ENCODE measurements at places on chromosomes 2 and 18.

DNA sequence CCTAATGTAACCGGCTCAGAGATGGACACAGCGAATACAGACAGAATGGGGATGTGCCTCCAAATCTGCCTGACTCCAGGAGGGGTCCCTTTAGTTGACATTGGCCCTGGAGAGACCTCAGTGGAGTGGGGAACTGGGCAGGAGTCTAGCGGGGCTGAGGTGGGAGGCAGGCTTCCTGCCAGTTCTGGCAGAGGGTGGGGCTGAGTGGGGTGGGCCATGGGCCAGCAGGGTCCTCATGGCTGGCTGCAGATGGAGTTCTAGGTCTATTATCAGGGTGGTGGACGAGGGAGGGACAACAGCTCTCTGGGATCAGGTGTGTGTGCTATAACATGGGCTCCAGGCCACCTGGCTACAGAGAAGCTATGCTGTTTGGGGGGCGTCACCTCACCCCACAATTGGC, 21.1 kb downstream of the PROC start:
- DNase-seq: no peak

GRCh38 chr18:48943736-48944527, 6.8 kb downstream of the SMAD7 start:
- no peak for DNase-seq

DNA sequence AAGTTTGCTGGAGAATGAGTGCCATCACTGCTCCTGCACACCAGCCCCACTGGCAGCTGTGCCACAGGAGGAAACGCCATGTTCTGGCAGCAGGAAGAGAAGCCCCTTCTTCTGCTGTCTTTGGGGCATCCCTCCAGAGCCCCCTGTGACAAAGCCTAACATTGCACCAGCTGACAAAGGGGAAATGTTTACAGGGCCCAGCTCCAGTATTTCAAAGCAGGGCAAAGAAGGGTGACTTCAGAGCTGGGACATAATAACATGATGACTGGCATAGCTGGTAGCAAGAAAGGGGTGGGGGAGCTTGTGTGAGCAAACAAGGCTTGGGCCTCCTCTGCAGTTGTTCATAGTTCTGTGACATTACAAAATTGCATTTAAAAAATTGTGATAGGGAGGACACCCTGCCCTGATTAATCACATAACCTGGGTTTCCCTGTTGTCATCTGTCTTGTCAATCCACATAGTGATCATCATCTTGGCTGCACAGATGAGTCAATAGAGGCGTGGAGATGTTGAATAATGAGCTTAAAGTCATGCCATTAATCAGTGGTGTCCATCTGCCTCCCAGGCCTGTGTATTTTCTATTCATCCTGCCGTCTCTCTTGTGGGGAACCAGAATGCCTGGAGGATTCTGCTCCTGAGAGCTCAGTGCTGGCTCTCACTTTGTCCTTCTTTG, 29.1 kb upstream of the PDIA6 start:
- no peak for DNase-seq

- no peak for DNase-seq
Measured at GRCh38 chr2:18118703-18119102, 240.2 kb downstream of the KCNS3 start.

GRCh38 chr2:36403675-36404230, 48.2 kb downstream of the CRIM1 start:
- DNase-seq: no peak

DNA sequence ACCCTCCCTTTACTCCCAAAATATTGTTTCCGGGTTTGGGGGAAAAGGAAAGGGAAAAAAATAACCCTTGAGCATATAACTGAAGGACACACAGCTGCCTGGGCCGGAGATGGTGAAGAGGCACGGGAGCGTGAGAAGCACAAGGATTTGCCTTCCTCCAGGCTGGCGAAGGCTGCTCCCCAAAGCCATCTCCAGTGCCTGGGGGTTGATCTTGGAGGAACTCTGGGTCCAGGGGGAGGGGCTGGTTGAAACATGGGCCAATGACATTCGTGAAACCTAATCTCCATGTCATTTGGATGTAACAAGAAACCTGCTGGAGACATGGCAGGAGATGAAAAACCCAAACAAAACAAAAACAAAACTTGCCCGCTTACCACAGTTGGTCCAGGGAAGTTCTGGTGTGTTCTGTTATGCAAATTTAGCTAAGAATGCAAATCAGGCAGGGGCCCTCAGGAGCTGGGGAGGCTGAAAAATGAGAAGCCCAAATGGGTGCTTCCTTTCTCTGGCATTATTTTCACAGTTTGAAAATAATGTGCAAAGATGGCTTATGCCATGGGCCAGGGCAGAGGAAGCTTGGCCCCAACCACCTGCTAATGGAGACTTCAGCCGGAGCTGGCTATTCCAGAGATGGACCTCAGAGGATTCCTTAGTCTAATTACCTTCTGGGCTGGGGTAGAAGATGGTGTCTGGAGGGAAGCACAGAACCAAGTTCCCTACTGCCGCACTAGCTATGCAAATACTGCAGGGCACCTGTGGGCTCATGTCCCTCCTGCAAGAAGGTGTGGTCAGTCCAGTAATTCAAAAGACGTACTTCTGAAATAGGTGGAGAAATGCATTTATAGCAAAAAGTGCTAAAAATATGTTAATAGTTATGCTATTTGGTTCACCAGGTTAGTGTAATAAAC, 180.9 kb downstream of the BCL2 start:
- no peak for DNase-seq

- no peak for DNase-seq
Measured at GRCh38 chr2:232761301-232761907, 15.0 kb downstream of the KCNJ13 start.

DNA sequence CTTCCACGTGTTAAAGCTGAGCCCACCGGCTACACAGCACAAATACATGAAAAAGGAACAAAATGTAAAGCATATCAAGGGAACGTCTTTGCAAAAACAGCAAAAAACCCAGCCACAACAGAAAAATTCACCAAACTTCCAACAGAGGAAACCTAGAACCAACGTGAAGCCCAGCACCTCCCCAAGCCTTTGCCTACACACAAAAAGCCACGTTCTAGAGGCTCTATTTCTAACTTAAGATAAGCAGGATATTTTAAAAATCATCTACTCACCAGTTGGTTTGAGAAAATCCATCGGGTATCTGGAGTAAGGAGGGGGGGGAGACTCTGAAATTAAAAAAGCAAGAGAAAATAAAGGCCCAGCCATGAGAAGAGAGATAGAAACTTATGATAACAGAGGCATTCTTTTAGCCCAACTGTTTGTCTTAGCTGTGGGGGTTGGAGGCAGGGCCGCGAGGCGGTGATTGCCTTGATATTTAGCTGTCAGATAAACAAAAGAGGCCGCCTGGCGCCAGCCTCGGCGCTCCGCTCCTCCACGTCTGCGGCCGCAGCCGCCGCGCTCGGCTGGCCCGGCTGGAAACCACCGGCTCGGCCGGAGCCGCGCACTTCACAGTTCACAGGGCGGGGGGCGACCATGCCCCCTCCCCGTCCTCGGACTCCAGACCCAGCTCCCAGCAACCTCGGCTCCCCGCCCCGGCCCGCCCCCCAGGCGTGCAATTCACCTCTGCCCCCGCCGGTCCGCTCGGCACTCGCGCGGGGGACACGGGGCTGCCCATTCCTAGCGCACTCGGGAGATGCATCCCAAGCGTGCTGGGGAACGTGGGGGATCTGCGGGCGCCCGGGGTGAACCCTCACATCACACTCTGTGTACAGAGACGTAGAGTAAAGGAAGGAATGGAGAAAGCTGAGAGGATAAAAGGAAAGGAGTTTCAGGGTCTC, 2.4 kb downstream of the SMAD7 start:
- no peak for DNase-seq

DNA sequence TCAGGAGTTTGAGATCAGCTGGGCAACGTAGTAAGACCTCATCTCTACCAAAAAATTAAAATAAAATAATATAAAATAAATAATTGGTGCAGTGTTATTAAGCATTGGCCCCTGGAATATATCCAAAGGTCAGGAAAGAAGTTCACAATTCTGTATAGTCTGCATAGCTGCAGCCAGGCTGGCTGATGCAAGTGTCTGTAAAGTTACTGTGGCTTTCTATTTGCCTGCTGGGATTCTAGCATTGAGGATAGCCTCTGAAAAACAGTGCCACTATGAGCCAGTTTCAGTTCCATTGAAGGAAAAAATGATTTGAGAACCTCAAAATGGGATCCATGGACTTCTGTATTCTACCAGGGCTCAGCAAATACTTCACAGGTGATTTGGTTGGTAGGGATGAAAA, 208.6 kb downstream of the PARD3B start:
- no peak for DNase-seq
